GOT3 (cell line): ENCODE measurements at places on chromosomes 7 and 10.

DNA sequence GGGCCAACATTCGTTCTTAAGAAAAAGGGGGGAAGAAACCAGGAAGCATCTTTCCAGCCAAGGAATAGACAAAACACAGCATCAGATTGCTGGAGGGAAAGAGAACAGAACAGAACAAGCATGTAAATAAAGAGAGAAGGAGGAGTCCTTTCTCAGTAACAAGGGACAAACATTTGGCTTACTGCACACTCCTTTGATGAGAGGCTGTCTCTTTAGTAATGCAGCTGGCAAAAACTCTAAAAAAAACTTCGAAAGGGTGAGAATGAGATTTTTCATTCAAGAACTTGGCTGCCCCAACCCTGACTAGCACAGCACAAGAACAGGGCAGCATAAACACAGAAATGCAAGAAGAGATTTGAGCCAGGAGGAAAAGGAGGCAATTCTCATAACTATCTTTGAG is 38.9 kb upstream of the IL6 start:
- DNase-seq: no peak

DNA sequence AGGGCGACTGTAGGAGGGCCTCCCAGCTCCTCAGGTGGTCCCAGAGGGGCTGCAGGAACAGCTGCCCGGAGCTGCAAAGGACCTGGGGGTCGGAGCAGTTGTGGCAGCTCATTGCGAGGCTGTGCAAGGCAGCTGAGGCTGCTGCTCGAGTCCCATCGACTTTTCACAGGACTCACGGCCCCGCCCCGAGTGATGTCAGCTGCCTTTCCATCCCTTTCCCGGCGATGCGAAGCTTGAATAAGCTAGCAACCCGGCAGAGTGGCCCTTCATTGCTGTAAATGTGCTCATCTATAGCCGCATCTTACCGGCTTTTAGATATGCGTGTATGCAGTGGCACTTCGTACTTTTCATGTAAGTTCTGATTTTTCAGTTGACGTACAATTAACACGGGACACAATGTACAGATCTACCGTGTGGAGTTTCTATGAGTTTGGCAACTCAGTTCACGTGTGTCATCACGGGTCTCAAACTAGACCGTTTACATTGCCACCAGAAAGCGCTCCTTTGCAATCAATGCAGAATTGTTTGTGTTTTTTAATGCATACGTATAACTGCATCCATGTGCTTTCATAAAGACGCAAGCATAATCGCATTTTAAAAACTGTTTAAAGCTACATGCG is at the start of gene CH25H:
Gene CH25H, minus strand, starts transcription at position 137 of the 620 bp plus-strand sequence. Its CDS starts 25 bp downstream, at position 112.
- DNase-seq: peak; percentile 30

DNA sequence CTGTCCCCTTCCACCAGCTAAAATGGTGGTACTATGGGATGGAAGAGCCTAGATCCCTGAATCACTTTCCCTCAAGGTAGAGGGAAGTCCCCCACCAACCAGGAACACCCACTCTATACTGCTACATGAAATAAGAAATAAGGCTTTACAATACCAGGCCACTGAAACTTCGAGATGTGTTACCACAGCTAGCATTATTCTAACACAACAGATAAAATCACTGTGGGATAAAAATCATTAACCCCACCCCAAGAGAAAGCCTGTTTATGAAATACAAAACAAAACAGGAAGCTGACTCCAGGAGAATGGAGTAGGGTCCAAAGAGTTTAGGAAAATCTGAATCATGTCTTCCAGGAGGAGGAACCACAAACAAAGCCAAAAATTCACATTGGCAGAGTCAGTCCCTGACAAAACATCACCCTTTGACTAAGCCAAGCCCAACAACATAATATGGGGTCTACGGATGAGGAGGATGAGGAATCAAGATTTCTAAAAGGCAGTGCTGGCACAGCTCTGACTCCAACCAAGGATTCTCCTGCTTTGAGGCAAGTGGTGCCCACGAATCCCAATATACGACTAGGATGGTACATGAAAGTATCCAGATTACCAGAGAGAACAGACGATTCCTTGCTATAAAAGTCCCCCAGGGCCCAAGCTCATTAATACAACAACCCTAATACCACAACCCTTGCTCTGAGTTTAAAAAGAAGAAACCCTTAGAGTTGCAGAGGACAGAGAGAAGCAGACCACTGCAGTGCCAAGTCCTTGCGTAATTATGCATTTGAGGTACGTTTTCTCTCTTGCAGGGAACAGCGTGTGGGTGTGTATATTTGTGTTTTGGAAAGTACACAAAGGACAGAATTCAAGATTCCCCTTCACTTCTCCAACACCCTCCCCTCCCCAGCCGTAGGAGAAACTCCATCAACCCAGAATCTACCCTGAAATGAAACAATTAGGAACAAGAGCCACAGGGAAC is 23.7 kb downstream of the XPNPEP1 start:
- DNase-seq: no peak

GRCh38 chr10:109698086-109698485 is 225.2 kb downstream of the XPNPEP1 start:
- DNase-seq: no peak
